Motor neuron (in vitro differentiated cells): ENCODE measurements at places on chromosomes 16 and 17.

DNA sequence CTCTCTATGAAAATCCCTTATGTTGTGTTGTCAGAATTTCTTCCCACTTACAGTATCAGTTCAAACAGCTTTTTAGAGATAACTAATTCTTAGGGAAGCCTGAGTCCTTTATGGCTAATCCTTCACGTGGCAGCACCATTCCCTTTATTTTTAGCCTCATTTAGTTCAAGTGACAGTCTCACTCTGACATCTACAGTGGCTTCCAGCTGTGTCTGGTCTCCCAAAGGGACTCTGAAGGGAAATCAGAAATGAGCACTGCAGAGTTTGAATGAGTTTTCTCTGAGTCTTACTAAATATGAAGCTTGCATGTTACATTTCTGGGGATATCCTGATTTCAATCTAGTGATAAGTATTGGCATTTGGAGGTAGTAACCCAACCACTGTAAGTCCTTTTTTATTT, 1104.1 kb downstream of the CDH11 start:
- ATAC-seq: no peak

DNA sequence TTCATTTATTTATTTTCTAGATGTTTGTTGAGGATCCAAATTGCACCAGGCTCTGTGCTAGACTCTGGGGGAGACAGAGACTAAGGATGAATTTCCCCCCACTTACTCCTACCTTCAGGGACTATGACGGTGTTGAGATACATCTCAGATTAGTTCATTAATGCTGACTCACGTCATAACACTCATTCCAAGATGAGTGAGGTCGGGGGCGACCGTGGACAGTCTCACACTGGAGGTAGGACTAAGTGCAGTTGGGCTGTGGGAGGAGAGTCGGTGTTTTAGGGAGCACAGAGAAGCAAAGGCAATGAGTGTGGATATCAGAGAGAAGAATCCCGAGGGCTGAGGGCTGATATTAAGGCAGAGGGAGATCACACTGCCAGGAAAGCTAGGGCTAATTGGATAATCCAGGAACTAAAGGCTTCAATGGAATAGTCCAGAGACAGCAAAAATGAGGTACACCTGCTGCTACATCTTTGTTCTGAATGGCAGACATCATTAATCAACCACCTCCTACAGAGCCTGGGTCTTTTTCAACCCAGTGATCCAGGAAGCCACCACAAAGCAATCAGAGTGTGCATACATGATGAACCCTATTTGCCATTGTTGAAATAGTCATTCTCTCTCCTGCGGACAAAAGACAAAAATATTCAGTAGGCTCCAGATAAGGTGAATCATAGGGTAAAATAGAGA, 38.6 kb upstream of the CACNG4 start:
- no peak for ATAC-seq

- ATAC-seq: peak; percentile 92
Observed at GRCh38 chr16:84532291-84532724, 27.8 kb upstream of the MEAK7 start.

DNA sequence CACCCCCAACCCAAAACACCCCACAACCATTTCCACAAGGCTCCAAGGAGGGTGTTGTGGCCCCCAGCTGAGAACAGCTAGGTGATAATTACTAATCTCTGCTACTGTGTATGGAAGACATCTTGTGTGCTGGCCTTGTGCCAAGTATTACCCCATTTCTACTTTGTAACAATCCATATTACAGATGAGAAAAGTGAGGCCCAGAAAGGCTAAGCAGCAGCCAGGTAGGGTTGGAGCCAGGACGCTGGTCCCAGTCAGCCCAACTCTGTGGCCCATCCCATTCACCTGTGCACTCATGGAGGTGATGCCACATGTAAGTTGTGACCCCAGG, 12.4 kb upstream of the PEMT start:
- ATAC-seq: no peak
